Thyroid gland (tissue), 4 donors: ENCODE measurements at places on chromosomes 13 and 19. TPM values are rescaled to one million over a fixed set of nuclear protein-coding genes. Genes with fewer than 3 reads are reported as not detected.

Gene DPP9
- 43.8 TPM for total RNA-seq

Gene TNNI3
- total RNA-seq = not detected

Gene ZNF253
- total RNA-seq = 31.6 TPM

Gene CBY2
- not detected for total RNA-seq

Gene CYSLTR2
- 3.0 TPM for total RNA-seq

Gene FNDC3A
- total RNA-seq = 116 TPM

Gene CRLF1
- total RNA-seq = 87.2 TPM
